ENCODE measurements at places on chromosomes 2 and 18.

GRCh38 chr18:25237571-25238267, 114.2 kb downstream of the ZNF521 start:
- DNase-seq = no peak

GRCh38 chr18:22344445-22344844, 73.3 kb downstream of the CTAGE1 start:
- DNase-seq = no peak

DNA sequence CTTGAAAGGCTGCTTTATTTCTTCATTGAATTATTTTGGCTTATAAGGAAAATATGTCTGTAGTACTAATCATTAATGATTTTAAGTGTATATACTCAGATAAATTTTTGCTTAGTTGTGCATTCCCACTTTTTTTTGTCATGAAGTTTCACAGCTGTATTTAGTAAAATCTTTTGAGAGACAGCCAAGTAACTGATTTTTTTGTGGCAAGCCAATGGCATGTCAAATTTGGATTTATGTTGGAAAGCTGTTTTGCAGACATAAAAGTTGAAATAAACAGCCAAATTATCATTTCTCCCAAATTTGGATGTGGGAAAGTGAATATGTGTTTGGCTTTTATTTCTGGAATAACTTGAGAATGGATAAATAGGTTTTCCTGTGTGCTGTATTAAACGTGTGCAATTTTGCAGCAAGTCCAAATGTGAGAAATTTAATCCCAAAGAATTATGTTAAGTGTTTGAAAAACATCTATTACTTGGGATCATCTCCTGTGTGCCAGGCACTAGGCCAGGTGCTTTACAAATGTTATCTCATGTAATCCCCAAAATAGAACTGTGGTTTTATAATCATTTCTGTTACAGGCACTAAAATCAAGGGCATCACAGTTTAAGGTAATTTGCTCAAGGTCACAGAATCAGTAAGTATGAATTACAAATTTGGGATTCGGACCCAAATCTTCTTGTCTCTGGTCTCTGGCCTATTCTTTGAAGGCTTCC, 160.4 kb downstream of the PTPRM start:
- DNase-seq = peak; percentile 63

GRCh38 chr2:83650161-83650560, 808.9 kb downstream of the SUCLG1 start:
- DNase-seq = no peak

DNA sequence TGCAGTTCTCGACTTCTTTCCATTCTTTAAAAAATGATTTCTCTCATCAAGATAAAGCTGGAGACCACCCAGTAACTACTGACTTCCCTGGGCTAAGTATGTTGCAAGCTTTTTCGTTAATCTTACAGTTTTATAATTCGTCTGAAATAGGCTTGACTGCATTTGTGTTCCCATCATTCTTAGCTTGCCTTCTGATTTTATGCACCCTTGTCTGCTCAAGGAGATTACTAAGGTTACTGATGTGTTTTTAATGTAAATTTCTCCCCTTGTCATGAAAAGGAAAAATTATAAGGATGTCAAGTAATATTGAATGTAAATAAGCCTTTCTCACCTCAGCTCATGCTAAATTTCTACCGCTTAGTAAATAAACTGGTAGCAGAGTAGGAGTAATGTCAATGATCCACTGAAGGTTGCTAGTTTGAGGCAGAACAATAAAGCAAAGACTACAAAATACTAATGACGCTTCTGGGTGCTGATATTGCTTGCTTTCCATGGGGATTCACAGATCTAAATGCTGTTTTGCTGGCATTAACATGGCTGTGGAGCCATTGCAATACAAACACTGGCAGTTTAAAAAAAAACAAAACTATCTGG, 91.9 kb upstream of the CDH20 start:
- no peak for DNase-seq

- peak; percentile 53 for DNase-seq
Measured at GRCh38 chr18:58362027-58362575, 266.8 kb downstream of the ALPK2 start.

GRCh38 chr2:187617905-187618304, 63.7 kb upstream of the TFPI start:
- no peak for DNase-seq

DNA sequence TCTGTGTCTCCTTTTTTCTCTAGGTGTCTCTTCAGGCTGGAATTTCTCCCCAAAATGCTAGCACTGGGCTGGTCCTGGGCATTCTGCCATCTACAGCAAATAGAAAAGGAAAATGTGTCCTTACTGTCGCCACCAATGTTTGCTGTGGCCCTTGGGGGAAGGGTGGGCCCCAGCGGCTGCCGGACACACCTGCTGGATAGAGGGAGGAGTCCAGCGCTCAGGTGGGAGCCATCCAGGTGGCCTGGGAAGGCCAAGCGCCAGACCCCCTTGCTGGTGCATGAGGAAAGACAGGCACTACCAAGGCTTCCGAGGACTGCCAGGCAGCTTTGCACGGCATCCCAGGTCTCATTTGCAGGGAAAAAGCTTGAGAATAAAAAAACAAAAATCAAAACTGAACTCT, 147.7 kb upstream of the GATA6 start:
- DNase-seq = peak; percentile 79

DNA sequence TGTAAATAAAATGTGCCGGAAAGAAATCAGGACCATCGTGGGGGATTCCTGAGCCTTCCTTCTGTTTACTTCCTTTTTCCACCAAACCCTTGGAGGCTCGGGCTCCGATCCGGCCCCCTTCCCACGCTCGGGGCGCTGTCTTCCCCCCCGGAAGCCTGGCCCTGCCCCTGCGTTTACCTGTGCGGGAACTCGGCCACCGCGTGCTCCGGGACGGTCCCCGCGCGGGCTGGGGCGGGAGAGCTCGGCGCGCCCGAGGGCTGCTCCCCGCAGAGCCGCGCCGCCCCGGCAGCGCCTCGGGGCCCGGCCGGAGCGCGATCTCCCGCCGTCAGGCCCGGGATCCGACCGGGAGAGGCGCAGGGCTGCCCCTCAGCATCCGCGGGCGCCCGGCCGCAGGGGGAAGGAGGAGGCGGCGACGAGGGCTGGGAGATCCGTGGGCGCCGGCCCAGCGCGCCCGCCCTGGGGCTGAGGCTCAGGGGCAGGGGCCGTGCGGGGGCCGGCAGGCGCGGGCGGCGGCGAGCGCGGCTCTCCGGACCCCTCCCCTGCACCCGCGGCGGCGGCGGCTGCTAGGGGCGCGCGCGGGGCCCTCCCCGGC, 435 bp downstream of the ADCY3 start:
- DNase-seq = no peak

DNA sequence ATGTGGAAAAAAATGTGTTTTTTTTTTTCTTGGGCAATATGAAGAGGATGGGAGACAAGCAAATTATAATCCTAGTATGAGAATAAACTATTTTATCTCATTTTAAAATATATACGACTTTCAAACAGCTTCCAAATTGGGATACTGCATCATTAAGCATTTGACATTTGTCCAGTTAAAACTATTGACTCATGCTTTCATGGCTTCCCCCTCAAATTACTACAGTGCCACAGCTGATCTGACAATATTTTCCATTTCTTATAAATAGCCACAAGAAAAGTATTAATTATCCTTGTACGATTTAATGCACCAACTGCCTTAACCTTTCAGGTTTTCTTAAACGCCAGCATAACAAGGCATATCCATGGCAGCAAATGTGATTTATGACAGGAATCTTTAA, 1134.8 kb upstream of the ZEB2 start:
- no peak for DNase-seq

GRCh38 chr2:127037476-127037875, 69.5 kb downstream of the BIN1 start:
- DNase-seq = peak; percentile 21

- no peak for DNase-seq
Measured at GRCh38 chr2:47810850-47811249, 27.9 kb downstream of the MSH6 start.

Data from stomach (tissue), 19 donors.